ENCODE measurements at places on chromosomes 16 and 17.

DNA sequence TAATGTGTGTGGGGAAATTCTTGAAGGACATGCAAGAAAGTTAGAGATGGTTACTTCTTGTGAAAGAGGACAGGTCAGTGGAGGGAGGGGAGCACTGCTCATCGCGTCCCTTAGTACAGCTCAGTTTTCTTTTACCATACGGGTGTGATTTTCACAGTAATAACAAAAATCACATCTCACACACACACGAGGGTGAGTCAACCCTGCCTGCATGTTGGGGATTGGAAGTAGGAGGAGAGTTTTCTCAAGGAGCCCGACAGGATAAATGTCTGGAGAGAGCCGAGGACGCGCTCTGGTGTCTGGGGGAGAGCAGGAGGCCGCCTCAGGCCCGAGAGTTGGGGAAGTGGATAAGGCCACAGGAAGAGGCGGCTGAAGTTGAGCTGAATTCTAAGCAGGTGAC, 16.4 kb downstream of the PLCD3 start:
- H3K36me3 ChIP-seq = peaks cover 64% of the 10 kb centered on the region
- H3K4me1 ChIP-seq = no peaks in the 10 kb centered on the region
- no peak overlapping the region for H3K4me3 ChIP-seq
- DNase-seq = no peak
- no peak overlapping the region for H3K27ac ChIP-seq

- H3K36me3 ChIP-seq = no peaks in the 10 kb centered on the region
- no peak for DNase-seq
- H3K4me1 ChIP-seq = no peaks in the 10 kb centered on the region
- H3K27me3 ChIP-seq = no peaks in the 10 kb centered on the region
- H3K4me3 ChIP-seq = no peak overlapping the region
- no peak overlapping the region for H3K27ac ChIP-seq
Measured at GRCh38 chr16:31373235-31373634, 18.3 kb downstream of the ITGAX start.

- no peak overlapping the region for H3K27ac ChIP-seq
- no peak for DNase-seq
- no peaks in the 10 kb centered on the region for H3K27me3 ChIP-seq
- H3K4me3 ChIP-seq = no peak overlapping the region
- no peaks in the 10 kb centered on the region for H3K36me3 ChIP-seq
Measured at GRCh38 chr17:41959336-41960095, 7.1 kb upstream of the CNP start.

- no peaks in the 10 kb centered on the region for H3K4me1 ChIP-seq
- no peak for DNase-seq
- H3K27me3 ChIP-seq = no peaks in the 10 kb centered on the region
Measured at GRCh38 chr17:59121901-59122480, 15.3 kb upstream of the TRIM37 start.

GRCh38 chr17:41785091-41785858, 1.2 kb downstream of the JUP start:
- H3K27ac ChIP-seq = peak overlapping the region; percentile 94
- no peak for DNase-seq
- H3K36me3 ChIP-seq = peaks cover 29% of the 10 kb centered on the region
- peak overlapping the region; percentile 85 for H3K4me3 ChIP-seq
- H3K27me3 ChIP-seq = no peaks in the 10 kb centered on the region

DNA sequence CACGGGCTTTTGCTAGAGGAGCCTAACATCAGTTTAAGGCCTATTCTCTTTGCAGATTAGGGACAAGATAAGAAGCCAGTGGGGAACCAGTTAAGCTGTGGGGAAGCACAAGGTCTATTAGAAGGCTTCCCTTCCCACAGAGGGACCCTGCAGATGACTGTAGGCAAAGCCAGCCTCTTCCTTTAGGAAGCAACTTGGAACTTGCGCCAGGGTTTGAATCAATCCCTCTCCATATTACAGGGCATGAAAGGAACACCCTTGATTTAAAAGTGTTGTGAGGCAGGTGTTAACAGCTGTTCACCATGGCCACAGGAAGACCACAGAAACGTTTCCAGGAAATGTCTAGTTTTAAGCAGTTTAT, 77.3 kb downstream of the RPTOR start:
- H3K36me3 ChIP-seq = peaks cover 21% of the 10 kb centered on the region
- no peak for DNase-seq
- no peak overlapping the region for H3K27ac ChIP-seq
- no peak overlapping the region for H3K4me3 ChIP-seq

- no peaks in the 10 kb centered on the region for H3K4me1 ChIP-seq
- H3K27me3 ChIP-seq = peaks cover 34% of the 10 kb centered on the region
- no peak for DNase-seq
Measured at GRCh38 chr16:15857724-15858560, 1.1 kb upstream of the MYH11 start.

DNA sequence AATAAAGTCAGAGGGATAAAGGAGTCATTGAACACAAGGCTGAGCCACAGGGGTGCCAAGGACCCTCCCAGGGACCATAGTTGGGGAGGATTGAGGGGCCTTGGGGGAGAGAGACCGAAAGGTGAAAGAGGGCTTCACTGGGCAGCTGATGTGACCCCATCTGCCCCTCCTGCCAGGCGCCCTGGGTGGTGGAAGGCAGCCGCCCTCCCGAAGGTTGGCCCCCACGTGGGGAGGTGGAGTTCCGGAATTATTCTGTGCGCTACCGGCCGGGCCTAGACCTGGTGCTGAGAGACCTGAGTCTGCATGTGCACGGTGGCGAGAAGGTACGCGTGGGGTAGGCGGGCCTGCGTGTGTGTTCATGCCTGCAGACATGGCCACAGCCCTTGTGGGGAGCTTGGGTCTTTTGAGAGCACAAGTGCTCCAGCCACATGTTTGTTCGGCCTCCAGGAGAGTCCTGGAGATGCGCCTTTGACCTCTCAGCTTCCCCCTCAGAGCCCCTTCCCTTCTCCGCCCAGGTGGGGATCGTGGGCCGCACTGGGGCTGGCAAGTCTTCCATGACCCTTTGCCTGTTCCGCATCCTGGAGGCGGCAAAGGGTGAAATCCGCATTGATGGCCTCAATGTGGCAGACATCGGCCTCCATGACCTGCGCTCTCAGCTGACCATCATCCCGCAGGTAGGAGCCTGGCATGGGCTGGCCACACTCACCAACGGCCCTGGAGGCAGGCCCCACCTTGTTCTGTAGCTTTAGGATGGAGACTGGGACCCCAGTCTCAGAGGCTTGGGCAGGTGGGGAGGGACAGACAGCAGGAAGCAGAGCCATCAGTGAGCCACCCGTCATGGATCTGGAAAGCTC, 24.1 kb downstream of the ANKRD40 start:
- DNase-seq = peak; percentile 56
- no peaks in the 10 kb centered on the region for H3K36me3 ChIP-seq
- H3K27ac ChIP-seq = peak overlapping the region; percentile 53
- H3K4me1 ChIP-seq = peaks cover 20% of the 10 kb centered on the region
- H3K4me3 ChIP-seq = no peak overlapping the region
